ENCODE measurements at places on chromosomes 6 and 20. TPM values are rescaled to one million over a fixed set of nuclear protein-coding genes. Genes with fewer than 3 reads are reported as not detected.

Gene MYT1
- total RNA-seq: not detected

Gene BCAS1
- total RNA-seq: not detected

Gene EFCAB8
- total RNA-seq: not detected

Gene SIRPG
- total RNA-seq: not detected

Gene PLN
- total RNA-seq: not detected

Gene AFDN
- 114 TPM for total RNA-seq

Gene DLL1
- 10.7 TPM for total RNA-seq

Gene TAF11
- total RNA-seq: 28.0 TPM

Gene MLN
- not detected for total RNA-seq

Gene RIPPLY2
- not detected for total RNA-seq

Gene MYLK4
- 0.35 TPM for total RNA-seq

Gene TCP11
- total RNA-seq: 0.41 TPM

Gene ZNF76
- total RNA-seq: 20.8 TPM

Gene SLC17A9
- 22.9 TPM for total RNA-seq

Gene SEMG1
- not detected for total RNA-seq

Gene ADTRP
- 2.9 TPM for total RNA-seq

Gene ZC2HC1B
- total RNA-seq: not detected

Gene SPATS1
- total RNA-seq: not detected

Gene PHACTR1
- total RNA-seq: 17.0 TPM

Gene SSTR4
- not detected for total RNA-seq

Gene FAM83C
- total RNA-seq: not detected

Gene NKAPL
- total RNA-seq: 0.99 TPM

Gene LY6G5C
- 3.7 TPM for total RNA-seq

Gene PNPLA1
- not detected for total RNA-seq

Gene COL21A1
- total RNA-seq: 0.29 TPM

Gene PPDPF
- 130 TPM for total RNA-seq

Gene WDR46
- total RNA-seq: 91.0 TPM

Gene TPX2
- total RNA-seq: 31.0 TPM

Gene ASIP
- total RNA-seq: not detected

Gene HLA-DRA
- total RNA-seq: 0.41 TPM

Gene PTCRA
- not detected for total RNA-seq

Gene MTFR2
- total RNA-seq: 6.4 TPM

Gene STMND1
- total RNA-seq: not detected

Gene FOXS1
- total RNA-seq: 0.82 TPM

Gene ZFP57
- not detected for total RNA-seq

Gene MACROD2
- total RNA-seq: 0.76 TPM

Gene MATN4
- not detected for total RNA-seq

Gene TNFRSF21
- 83.1 TPM for total RNA-seq
